ENCODE measurements at places on chromosomes 3 and 15.

DNA sequence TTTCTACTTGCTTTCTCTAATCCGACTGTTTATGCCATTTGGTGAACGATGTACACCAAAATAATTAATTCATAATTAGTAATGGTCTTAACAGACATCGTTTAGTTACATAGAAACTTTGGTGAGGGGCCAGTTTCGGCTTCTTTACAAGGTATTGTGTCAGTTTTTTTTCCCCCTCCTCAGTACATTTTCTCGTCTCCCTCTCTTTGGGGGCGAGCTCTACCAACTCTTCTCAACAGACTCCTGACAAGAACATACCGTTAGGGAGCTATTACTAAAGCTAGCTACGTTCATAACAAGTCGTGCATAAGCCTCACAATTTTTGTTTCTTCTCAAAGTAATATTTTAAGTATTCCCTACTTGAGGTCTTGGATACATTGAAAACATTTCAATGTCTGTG, 1.4 kb downstream of the U2SURP start:
- DNase-seq = no peak

- no peak for DNase-seq
Observed at GRCh38 chr15:42603978-42604377, 28.6 kb downstream of the STARD9 start.

GRCh38 chr3:14278265-14278798, 99.7 kb downstream of the LSM3 start:
- DNase-seq = no peak

- no peak for DNase-seq
Observed at GRCh38 chr3:65314269-65314668, 626.5 kb upstream of the ADAMTS9 start.

DNA sequence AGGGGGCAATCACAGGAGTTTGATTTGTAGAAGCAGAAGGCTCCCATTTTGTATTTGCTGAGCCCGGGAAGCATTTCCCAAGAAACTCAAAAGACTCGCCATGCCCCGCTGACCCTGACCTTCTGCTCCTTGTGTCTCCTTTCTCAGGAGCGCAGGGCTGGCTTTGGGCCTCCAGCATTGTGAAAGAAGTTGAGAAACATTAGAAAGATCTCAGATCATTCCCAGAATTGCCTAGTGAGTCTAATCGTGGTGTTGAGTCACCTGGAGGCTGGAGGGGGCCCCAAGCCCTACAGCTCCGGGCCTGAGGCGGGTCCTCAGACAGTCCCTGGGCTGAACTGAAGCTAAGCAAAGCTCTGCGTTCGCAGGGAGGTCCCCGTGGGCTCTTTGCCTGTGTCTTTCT, 10.9 kb upstream of the PIGZ start:
- no peak for DNase-seq

GRCh38 chr3:56357266-56357665, 111.0 kb downstream of the ERC2 start:
- no peak for DNase-seq

Measured in GM13977 (cell line).